Fibroblast of lung (primary cell): ENCODE measurements at places on chromosomes 7 and 10. TPM values are rescaled to one million over a fixed set of nuclear protein-coding genes. Genes with fewer than 3 reads are reported as not detected.

FLNC gene
- 29.3 and 55.3 TPM in 2 replicates for polyA plus RNA-seq

ZP3 gene
- 1.4 TPM in 2 replicates for polyA plus RNA-seq

FGFR2 gene
- 0.05 and 0.10 TPM in 2 replicates for polyA plus RNA-seq

ADIRF gene
- 39.4 and 172 TPM in 2 replicates for polyA plus RNA-seq

CCDC172 gene
- not detected in 2 replicates for polyA plus RNA-seq

NKX1-2 gene
- polyA plus RNA-seq = not detected in 2 replicates

ZNF775 gene
- 1.2 TPM in 2 replicates for polyA plus RNA-seq

CRHR2 gene
- polyA plus RNA-seq = not detected in 2 replicates

HOXA9 gene
- 0.08 and 0.11 TPM in 2 replicates for polyA plus RNA-seq

LSM5 gene
- polyA plus RNA-seq = 45.8 and 96.8 TPM in 2 replicates
